ENCODE measurements at places on chromosomes 7 and 10. TPM values are rescaled to one million over a fixed set of nuclear protein-coding genes. Genes with fewer than 3 reads are reported as not detected.

- no peak overlapping the region for H3K4me3 ChIP-seq
- peak overlapping the region; percentile 39 for H3K27ac ChIP-seq
- no peaks in the 10 kb centered on the region for H3K27me3 ChIP-seq
- DNase-seq = peak; percentile 47
- peaks cover 88% of the 10 kb centered on the region for H3K4me1 ChIP-seq
Observed at GRCh38 chr10:113709221-113709838, 29.6 kb downstream of the CASP7 start.

DNA sequence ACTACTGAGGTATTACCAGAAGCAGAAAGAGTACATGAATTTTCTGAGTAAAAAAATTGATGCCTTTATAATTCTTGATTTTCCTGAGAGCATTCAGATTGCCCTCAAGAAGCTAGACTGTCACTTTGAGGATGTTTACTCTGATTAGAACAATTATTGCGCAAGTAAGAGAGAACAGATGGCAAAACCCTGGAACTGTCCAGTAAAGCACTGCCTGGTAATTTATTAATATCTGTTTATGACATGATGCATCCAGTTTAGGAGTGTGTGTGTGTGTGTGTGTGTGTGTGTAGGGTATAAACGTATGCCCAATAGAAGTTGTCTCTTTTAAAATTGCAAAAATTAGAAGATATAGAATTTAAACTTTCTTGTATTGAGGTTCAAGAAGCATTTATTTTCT lies 379.7 kb downstream of the PHTF2 start:
- no peak for DNase-seq
- no peak overlapping the region for H3K27ac ChIP-seq
- no peaks in the 10 kb centered on the region for H3K36me3 ChIP-seq
- H3K4me1 ChIP-seq = no peaks in the 10 kb centered on the region
- no peaks in the 10 kb centered on the region for H3K27me3 ChIP-seq

FAM25G gene
- not detected for total RNA-seq

GRCh38 chr7:45689797-45690761 lies 115.9 kb downstream of the ADCY1 start:
- no peaks in the 10 kb centered on the region for H3K27me3 ChIP-seq
- no peak overlapping the region for H3K27ac ChIP-seq
- H3K4me1 ChIP-seq = peaks cover 8% of the 10 kb centered on the region
- DNase-seq = no peak
- no peaks in the 10 kb centered on the region for H3K36me3 ChIP-seq

Measured in stomach (tissue), 19 donors.